ENCODE measurements at places on chromosomes 2 and 18. TPM values are rescaled to one million over a fixed set of nuclear protein-coding genes. Genes with fewer than 3 reads are reported as not detected.

Gene IDH1
- 106 TPM for total RNA-seq

Gene UGT1A4
- 0.33 TPM for total RNA-seq

Gene SF3B6
- total RNA-seq, result 240 TPM

Gene HOXD12
- not detected for total RNA-seq

Gene PLB1
- total RNA-seq, result 2.2 TPM

Gene DUSP19
- 0.98 TPM for total RNA-seq

Gene NTSR2
- not detected for total RNA-seq

Gene CNDP1
- total RNA-seq, result not detected

Gene AQP4
- not detected for total RNA-seq

Gene SERPINB5
- total RNA-seq, result 462 TPM

Gene RAX
- not detected for total RNA-seq

Gene MXD1
- total RNA-seq, result 9.2 TPM

Gene RGPD3
- 0.09 TPM for total RNA-seq

Gene GKN1
- total RNA-seq, result not detected

Gene ALPI
- total RNA-seq, result not detected

Gene GPD2
- total RNA-seq, result 87.0 TPM

Gene CD8B2
- total RNA-seq, result not detected

Gene KLHL30
- total RNA-seq, result not detected
